Activated CD8-positive, alpha-beta T cell treated with anti-CD3 and anti-CD28 coated beads for 36 hours (primary cell): ENCODE measurements at places on chromosomes 5 and 9. TPM values are rescaled to one million over a fixed set of nuclear protein-coding genes. Genes with fewer than 3 reads are reported as not detected.
A peak's percentile ranks its signal among the peaks of the same experiment; 100 is the strongest.

Gene C9orf153
- 0.40 TPM for total RNA-seq

Gene PCDHA12
- total RNA-seq: not detected

Gene PCDHB11
- not detected for total RNA-seq

Gene TMEM174
- not detected for total RNA-seq

Gene PCDHB7
- not detected for total RNA-seq

Gene TEX48
- total RNA-seq: not detected

Gene POC5
- total RNA-seq: 14.5 TPM

Gene SPATA31E1
- not detected for total RNA-seq

Gene ACOT12
- not detected for total RNA-seq

Gene MORN5
- total RNA-seq: not detected

- H3K36me3 ChIP-seq: no peaks in the 10 kb centered on the region
- H3K27ac ChIP-seq: no peak overlapping the region
- no peak overlapping the region for H3K4me3 ChIP-seq
- H3K4me1 ChIP-seq: no peaks in the 10 kb centered on the region
- DNase-seq: no peak
- no peaks in the 10 kb centered on the region for H3K27me3 ChIP-seq
These were observed 933.8 kb downstream of the TLE1 start for GRCh38 chr9:80755586-80755985.

GRCh38 chr5:56123531-56124243 lies 109.4 kb downstream of the ANKRD55 start:
- H3K4me3 ChIP-seq: no peak overlapping the region
- peak; percentile 43 for DNase-seq
- H3K4me1 ChIP-seq: peaks cover 37% of the 10 kb centered on the region
- no peaks in the 10 kb centered on the region for H3K36me3 ChIP-seq
- no peaks in the 10 kb centered on the region for H3K27me3 ChIP-seq

GRCh38 chr9:37297592-37297991 lies 124.9 kb upstream of the GRHPR start:
- H3K27ac ChIP-seq: peak overlapping the region; percentile 29
- no peaks in the 10 kb centered on the region for H3K27me3 ChIP-seq
- peaks cover 24% of the 10 kb centered on the region for H3K36me3 ChIP-seq
- no peak overlapping the region for H3K4me3 ChIP-seq
- no peak for DNase-seq

GRCh38 chr5:2538169-2538568 lies 213.3 kb downstream of the IRX2 start:
- no peak overlapping the region for H3K27ac ChIP-seq
- H3K36me3 ChIP-seq: no peaks in the 10 kb centered on the region
- H3K4me1 ChIP-seq: no peaks in the 10 kb centered on the region
- peaks cover 4% of the 10 kb centered on the region for H3K27me3 ChIP-seq

DNA sequence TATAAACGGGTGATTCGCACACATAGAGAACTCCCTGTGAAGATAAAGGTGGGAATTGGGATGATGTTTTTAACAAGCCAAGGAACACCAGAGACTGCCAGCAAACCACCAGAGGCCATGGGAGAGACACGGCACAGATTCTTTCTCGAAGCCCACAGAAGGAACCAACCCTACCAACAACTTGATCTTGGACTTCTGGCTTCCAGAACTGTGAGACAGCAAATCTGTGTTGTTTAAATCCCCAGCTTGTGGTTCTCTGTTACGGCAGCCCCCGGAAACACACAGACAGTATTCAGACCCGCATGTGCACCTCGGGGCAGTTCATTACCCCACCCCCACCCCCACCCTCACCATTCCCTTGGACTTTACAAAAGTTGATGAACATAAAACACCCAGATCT lies 12.8 kb downstream of the AMBP start:
- no peak overlapping the region for H3K27ac ChIP-seq
- DNase-seq: no peak
- no peaks in the 10 kb centered on the region for H3K4me1 ChIP-seq
- H3K27me3 ChIP-seq: peaks cover 15% of the 10 kb centered on the region
- H3K36me3 ChIP-seq: no peaks in the 10 kb centered on the region

GRCh38 chr9:15149450-15149849 lies 157.6 kb downstream of the TTC39B start:
- no peaks in the 10 kb centered on the region for H3K4me1 ChIP-seq
- H3K4me3 ChIP-seq: no peak overlapping the region
- no peak for DNase-seq
- no peaks in the 10 kb centered on the region for H3K36me3 ChIP-seq
- peaks cover 4% of the 10 kb centered on the region for H3K27me3 ChIP-seq

DNA sequence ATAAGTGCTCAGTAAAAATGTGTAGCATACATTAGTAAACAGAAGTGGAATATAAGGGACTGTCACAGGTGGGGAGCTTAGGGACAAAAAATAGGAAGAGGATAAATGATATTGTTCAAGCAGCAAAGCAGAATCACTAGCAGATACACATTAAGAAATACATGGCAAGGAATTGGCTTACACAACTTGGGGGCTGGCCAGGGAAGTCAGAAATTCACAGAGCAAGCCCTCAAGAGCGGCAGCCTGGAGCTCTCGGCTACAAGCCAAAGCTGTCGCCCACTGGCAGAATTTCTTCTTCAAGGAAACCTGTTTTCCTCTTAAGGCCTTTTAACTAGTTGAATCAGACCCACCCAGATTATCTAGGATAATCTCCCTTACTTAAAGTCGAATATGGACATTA lies 73.0 kb upstream of the SMIM23 start:
- no peak overlapping the region for H3K4me3 ChIP-seq
- H3K27ac ChIP-seq: no peak overlapping the region
- no peak for DNase-seq
- H3K27me3 ChIP-seq: peaks cover 3% of the 10 kb centered on the region
- no peaks in the 10 kb centered on the region for H3K36me3 ChIP-seq

DNA sequence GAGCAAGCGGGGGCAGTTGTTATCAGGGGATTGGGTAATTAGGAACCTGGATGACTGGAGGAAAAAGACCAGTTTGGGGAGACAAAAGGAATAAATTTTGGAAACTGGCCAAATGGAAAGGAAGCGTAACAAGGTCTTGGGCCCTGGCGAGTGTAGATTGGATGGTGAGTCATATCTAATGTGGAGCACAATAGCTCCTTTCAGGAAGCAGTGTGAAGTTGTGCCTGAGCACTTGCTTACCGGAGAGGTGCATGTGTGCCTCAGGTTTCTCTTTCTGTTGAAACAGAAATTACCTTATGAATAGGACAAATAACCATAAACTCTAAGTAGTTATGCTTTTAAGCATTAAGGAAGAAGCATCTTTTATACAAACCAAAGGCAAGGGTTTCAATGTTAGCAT lies 176.4 kb downstream of the KIF4B start:
- H3K27ac ChIP-seq: no peak overlapping the region
- no peaks in the 10 kb centered on the region for H3K36me3 ChIP-seq
- no peak overlapping the region for H3K4me3 ChIP-seq
- no peak for DNase-seq
- H3K4me1 ChIP-seq: no peaks in the 10 kb centered on the region

GRCh38 chr9:128242828-128243214 lies 33.0 kb downstream of the GOLGA2 start:
- no peak for DNase-seq
- H3K27ac ChIP-seq: no peak overlapping the region
- no peak overlapping the region for H3K4me3 ChIP-seq
- peaks cover 17% of the 10 kb centered on the region for H3K27me3 ChIP-seq
- H3K36me3 ChIP-seq: no peaks in the 10 kb centered on the region

GRCh38 chr9:120480707-120481106 lies 99.3 kb downstream of the CDK5RAP2 start:
- H3K4me1 ChIP-seq: peaks cover 6% of the 10 kb centered on the region
- H3K27ac ChIP-seq: no peak overlapping the region
- H3K27me3 ChIP-seq: no peaks in the 10 kb centered on the region

DNA sequence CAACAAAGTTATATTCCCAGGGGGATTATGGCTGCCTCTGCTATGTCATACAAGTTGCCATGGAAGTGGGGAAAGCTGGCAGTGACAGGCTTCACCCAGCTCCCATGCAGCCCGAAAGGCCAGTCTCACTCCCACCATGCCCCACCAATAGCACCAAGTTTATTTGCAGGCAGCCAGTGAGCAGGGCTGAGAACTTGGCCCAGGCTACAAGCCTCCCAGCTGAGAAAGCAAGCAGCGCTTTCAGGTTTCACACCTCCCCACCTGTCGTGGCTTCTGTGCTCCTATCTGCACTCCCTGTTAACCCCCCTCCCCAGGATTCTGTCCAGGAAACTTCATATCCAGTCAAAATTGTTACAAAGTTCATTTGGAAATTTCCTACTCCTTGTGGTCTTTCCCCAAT lies 155.0 kb downstream of the SAXO1 start:
- no peak overlapping the region for H3K27ac ChIP-seq
- no peak for DNase-seq
- H3K27me3 ChIP-seq: peaks cover 10% of the 10 kb centered on the region
- no peaks in the 10 kb centered on the region for H3K36me3 ChIP-seq

- no peaks in the 10 kb centered on the region for H3K36me3 ChIP-seq
- no peak for DNase-seq
- no peak overlapping the region for H3K27ac ChIP-seq
- H3K27me3 ChIP-seq: peaks cover 16% of the 10 kb centered on the region
These were observed 332.0 kb downstream of the ARHGEF28 start for GRCh38 chr5:73958037-73958436.

DNA sequence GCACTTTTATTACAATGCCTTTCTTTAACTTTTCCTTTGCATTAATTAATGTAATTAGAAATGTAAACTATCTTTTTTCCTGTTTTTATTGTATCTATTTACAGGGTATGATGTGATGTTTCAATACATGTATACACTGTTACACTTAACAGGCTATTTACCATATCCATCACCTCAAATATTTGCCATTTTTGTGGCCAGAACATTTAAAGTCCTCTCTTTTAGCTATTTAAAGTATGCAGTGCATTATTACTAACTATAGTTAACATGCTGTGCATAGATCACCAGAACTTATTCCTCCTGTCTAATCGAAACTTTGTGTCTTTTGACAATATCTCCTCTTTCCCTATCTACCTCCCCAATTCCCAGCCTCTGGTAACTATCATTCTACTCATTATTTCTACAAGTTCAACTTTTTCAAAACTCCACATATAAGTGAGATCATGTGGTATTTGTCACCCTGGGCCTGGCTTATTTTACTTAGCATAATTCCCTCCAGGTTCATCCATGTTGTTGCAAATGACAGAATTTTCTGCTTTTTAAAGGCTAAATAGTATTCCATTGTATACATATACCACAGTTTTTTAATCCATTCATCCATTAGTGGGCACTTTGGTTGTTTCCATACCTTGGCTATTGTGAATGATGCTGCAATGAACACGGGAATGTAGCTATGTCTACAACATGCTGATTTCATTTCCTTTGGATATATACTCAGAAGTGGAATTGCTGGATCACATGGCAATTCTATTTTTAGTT lies 32.8 kb downstream of the OR2K2 start:
- DNase-seq: no peak
- H3K27ac ChIP-seq: no peak overlapping the region
- no peak overlapping the region for H3K4me3 ChIP-seq
- no peaks in the 10 kb centered on the region for H3K4me1 ChIP-seq
- H3K36me3 ChIP-seq: no peaks in the 10 kb centered on the region
- peaks cover 10% of the 10 kb centered on the region for H3K27me3 ChIP-seq

- peaks cover 41% of the 10 kb centered on the region for H3K36me3 ChIP-seq
- peaks cover 74% of the 10 kb centered on the region for H3K4me1 ChIP-seq
- H3K27me3 ChIP-seq: no peaks in the 10 kb centered on the region
- H3K27ac ChIP-seq: peak overlapping the region; percentile 95
These were observed 121.9 kb upstream of the GRHPR start for GRCh38 chr9:37300620-37301019.

DNA sequence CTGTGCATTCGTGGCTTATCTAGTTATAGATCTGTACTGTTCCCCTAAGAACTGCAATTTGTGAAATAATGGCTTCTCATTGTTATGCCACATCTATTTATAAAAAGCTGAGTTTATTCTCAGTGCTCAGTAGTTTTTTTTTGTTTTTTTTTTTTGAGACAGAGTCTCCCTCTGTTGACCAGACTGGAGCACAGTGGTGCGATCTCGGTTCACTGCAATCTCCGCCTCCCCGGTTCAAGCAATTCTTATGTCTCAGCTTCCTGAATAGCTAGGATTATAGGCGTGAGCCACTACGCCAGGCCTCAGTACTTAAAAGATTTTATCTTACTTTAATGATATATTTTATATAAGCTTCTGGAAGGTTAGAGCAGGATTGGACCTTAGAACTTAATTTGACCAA lies 19.0 kb downstream of the SEC61B start:
- no peak for DNase-seq
- H3K36me3 ChIP-seq: peaks cover 21% of the 10 kb centered on the region
- no peak overlapping the region for H3K4me3 ChIP-seq
- H3K4me1 ChIP-seq: peaks cover 22% of the 10 kb centered on the region

DNA sequence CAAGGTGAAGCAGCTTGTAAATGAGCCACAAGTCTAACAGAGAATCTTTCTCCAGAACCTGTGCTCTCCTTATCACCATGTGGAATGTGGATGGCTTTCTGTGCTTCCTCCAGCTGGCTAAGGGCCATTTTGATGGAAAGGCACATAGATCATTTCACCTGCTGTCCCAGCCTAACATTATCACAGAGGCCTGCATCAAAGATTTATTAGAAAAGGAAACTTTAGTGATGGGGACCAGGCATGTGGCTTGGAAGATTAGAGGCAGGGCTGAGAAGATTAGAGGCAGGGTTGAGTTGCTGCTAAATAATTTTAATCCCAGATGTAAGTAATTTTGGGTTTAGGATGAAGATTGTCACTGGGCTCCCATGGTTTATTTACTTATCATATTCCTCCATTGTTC lies 6.3 kb downstream of the SPEF2 start:
- H3K4me3 ChIP-seq: no peak overlapping the region
- no peak for DNase-seq
- peaks cover 5% of the 10 kb centered on the region for H3K36me3 ChIP-seq
- no peak overlapping the region for H3K27ac ChIP-seq
- H3K27me3 ChIP-seq: no peaks in the 10 kb centered on the region

DNA sequence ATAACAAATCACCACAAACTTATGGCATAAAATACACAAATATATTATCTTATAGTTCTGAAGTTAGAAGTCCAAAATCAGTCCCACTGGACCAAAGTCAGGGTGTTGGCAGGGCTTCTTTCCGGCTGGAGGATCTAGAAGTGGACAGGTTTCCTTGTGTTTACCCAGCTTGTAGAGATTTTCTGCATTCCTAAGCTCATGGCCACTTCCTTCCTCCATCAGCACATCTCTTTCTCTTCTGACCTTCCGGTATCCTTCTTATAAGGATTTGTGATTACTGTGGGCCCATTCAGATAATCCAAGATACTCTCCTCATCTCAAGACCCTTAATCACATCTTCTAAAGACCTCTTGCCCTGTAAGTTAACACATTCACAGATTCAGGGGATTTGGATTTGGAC lies 97.6 kb downstream of the RAB3C start:
- no peaks in the 10 kb centered on the region for H3K27me3 ChIP-seq
- H3K27ac ChIP-seq: no peak overlapping the region
- no peak for DNase-seq
- no peak overlapping the region for H3K4me3 ChIP-seq
